Stimulated activated CD4-positive, alpha-beta T cell treated with anti-CD3 and anti-CD28 coated beads, Interleukin-12 subunit alpha, Interleukin-12 subunit beta, amount 100 ng/mL, for 4 hours (primary cell): ENCODE measurements at places on chromosomes 2 and 18.

GRCh38 chr2:200590090-200590489, 4.3 kb downstream of the AOX1 start:
- no peak for DNase-seq

DNA sequence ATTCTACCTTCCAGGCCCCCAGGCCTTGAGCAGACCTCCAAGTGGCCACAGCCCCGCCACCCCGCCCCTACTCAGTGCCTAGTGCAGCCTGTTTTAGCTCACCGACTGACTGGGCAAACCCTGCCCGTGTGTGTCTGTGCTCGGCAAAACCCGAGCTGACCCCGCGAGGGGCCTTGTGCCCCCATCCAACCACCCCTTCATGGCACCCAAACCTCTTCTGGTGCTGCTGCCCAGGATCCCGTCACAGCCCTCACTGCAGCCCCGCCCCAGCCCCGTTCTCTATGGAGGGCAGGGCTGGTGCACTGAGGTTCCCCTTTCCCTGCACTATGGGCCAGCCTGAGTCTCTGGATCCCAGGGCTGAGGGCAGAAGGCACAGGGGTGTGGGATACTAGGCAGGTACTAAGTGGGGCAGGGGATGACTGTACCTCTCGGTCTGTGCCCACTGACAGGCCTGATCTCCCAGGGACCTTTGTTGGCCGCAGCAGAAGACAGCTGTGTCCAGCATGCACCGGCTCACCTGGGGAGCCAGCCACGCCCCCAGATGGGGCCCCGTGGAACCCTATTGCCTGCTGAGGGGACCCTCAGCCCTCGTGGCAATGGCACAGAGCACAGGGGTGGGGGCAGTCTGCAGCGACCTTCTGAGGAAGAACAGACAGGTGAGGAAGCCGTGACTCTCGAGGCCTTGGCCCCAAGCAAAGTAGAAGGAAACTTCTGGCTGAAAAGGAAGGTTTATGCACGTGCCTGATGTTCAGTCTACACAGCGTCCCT, 69.9 kb upstream of the OTOS start:
- no peak for DNase-seq

- DNase-seq = no peak
Measured at GRCh38 chr2:176076796-176077195, 7.0 kb downstream of the EVX2 start.

- DNase-seq = no peak
Measured at GRCh38 chr2:50347358-50348044, 684.4 kb downstream of the NRXN1 start.
